ENCODE measurements at places on chromosomes 5 and 9.

GRCh38 chr9:126515001-126515872 is 98.5 kb upstream of the LMX1B start:
- no peak for DNase-seq

- DNase-seq, result no peak
Measured at GRCh38 chr9:21830589-21830988, 28.2 kb downstream of the MTAP start.

DNA sequence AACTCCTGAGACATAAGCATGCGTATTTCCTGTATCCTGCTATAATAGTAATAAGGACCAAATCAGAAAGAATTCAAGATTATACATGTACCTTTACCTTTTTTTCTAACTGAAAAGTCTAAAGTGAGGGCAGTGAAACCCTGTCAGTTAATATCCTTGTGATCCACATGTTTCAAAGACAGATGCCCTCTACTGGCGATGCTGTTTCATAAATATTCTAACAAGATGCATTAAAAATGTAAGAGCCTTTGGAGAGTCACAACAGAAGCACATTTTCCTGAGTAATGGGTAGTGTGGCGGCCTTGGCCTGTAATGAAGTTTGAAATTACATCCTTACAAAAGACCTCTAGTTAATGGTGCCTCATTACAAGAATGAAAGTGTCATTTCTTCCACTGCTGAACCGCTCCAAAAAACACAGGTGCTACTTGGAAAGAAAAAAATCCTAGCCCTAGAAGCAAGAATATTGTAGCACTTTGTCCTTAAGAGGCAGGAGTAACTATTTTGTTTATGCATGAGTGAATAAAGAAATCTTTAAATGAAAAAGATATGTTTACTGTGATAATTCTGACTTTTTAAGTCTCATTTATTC is 232.6 kb downstream of the EPB41L4A start:
- no peak for DNase-seq

GRCh38 chr5:178249191-178249989 is 16.8 kb upstream of the PHYKPL start:
- DNase-seq, result peak; percentile 22

DNA sequence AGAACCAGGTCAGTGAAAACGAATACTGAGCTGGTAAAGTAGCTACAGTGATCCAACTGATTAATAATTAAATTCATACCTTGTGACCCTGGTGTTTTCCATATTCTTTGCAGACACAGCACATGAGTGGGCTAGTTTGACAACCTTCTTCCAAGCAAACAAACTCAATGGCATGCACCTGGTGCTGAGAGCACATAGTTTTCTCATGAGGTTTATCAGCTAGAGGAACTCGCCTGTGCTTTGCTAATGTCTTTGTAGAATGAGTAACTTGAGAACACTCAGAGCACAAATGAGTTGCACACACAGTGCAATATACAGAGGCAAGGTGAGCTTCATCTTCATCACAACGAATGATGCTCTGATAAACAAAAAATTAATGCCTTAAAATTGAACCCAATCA is 12.6 kb downstream of the TRIM23 start:
- DNase-seq, result no peak

- DNase-seq, result no peak
Measured at GRCh38 chr9:86816366-86816765, 130.9 kb downstream of the GAS1 start.

- DNase-seq, result no peak
Measured at GRCh38 chr5:53337827-53338226, 142.6 kb upstream of the FST start.

GRCh38 chr5:175590471-175590881 is 67.4 kb upstream of the HRH2 start:
- no peak for DNase-seq

- no peak for DNase-seq
Measured at GRCh38 chr9:121498487-121499176, 1.0 kb downstream of the GGTA1 start.

DNA sequence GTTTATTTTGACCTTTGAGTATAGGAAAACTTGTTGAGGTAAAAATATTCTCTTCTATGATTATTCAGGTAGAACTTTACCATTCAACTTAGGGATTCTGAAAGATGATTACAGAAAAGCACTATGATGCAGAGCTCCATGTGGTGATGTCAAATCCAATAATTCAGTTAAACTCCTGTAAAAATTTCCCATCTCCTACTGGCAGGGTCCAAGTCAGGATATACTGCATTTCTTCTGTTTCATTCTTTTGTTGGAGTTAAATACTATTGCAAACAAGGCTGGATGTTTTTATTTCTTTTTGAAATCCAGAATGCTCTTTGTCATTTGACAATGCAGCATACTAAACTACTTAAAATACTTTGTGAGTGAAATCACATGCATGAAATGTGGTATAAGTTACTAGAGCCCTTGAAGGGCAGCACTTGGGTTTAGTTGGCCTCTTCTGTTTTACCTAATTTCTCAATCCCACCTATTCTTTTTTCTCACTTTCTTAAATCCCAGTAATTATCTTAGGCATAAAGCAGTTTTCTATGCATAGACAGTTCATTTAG is 204.5 kb downstream of the FBXL7 start:
- DNase-seq, result no peak

DNA sequence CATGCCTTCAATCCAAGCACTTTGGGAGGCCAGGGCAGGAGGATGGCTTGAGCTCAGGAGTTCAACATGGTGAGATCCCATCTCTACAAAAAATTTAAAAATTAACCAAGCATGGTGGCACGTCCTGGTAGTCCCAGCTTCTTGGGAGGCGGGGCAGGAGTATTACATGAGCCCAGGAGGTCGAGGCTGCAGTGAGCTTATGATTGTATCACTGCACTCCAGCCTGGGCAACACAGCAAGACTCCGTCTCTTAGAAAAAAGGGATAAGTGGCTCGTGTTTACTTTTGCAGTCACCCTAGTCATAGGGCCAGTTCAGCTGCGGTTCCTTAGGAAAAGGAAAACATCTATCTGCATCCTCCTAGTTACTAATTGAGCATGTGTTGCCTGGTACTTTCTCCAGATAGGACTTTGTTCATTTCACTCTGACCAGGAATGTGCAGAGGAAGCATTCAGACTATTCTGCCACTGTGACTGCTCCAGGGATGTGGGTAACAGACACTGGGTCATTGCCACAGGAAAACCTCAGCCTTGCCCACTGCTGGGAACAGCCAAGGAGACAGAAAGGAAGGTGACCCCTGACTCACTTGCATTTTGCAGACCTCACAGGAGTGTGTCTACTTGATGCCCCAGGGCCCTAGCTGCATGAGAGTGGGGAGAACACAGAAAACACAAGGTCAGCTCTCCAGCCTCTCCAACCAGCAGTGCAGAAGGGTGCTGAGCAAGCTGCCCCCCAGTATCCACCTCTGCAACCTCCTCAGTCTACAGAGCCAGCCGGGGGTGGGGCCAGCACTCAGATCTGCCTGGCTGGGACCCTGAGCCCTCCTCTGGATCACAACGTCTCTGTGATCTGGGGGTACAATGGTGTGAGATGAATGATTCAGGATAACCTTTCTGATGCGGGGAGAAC is 33.9 kb upstream of the ALDH1B1 start:
- no peak for DNase-seq

DNA sequence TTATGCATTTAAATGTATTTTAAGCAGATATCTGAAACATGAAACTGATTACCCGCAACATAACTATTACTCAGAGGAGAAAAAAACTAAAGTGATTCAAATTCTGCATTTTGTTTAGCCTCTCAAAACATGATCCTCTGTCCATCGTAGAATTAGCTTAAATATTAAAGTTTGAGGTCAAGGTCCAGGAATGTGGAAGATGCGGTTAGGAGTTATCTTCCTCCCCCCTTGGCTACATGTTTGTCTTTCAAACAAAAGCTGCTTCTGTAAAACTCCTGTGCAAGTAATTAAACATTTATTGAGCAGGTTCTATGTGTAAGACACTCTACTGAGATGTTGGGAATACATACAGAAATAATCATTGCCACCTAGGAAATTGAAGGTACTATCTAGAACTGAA is 175.0 kb upstream of the ISL1 start:
- DNase-seq, result no peak

- no peak for DNase-seq
Measured at GRCh38 chr9:107465467-107466451, 23.8 kb downstream of the KLF4 start.

GRCh38 chr5:66565878-66566277 is 30.3 kb upstream of the MAST4 start:
- DNase-seq, result no peak
